ENCODE measurements at places on chromosomes 7 and 10.
A peak's percentile ranks its signal among the peaks of the same experiment; 100 is the strongest.

GRCh38 chr10:103551619-103552602, 58.4 kb downstream of the NEURL1 start:
- no peak for DNase-seq

DNA sequence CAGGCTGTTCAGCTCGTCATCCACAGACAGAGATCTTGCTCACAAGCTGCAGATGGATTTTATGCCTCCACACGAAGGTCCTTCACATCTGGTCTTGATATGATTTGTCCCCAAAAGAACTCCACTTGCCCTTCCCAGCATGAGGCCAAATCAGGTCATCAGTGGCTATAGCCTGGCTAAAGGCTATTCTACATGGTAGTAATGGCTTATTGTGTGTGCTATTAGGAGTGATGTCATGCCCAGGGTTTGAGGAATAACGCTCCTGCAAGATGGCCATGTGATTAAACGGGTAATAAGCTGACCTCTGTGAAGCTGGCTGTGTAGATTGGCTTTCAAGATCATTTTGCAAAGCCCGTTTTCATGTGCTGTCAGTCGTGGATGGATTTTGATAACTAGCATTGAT, 313.8 kb downstream of the FRMD4A start:
- DNase-seq = no peak

- DNase-seq = no peak
These were observed 96.4 kb downstream of the MARCHF5 start for GRCh38 chr10:92387289-92387940.

GRCh38 chr10:5460468-5461202, 38.7 kb downstream of the CALML5 start:
- DNase-seq = no peak

GRCh38 chr10:93554760-93555432, 11.6 kb upstream of the FFAR4 start:
- DNase-seq = peak; percentile 33

- no peak for DNase-seq
These were observed 20.7 kb downstream of the CHST3 start for GRCh38 chr10:71984809-71985388.

DNA sequence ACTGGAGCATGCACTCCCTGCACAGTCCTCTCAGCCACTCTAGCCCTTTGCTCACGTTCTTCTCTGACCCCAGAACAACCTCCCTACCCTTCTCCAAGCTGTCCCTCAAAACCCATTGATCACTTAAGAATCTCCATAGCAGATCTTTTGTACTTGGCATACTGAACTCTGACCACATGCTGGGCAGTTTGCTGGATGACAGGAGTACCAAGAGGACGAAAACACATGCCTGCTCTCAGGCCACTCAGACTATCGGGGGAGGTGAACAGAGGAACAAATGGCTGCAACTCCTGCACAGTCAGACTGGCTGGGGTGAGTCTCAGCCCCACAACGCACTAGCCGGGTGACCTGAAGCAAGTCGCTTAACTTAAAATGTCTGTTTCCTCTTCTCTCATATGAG, 52.7 kb downstream of the KCNMA1 start:
- DNase-seq = no peak

DNA sequence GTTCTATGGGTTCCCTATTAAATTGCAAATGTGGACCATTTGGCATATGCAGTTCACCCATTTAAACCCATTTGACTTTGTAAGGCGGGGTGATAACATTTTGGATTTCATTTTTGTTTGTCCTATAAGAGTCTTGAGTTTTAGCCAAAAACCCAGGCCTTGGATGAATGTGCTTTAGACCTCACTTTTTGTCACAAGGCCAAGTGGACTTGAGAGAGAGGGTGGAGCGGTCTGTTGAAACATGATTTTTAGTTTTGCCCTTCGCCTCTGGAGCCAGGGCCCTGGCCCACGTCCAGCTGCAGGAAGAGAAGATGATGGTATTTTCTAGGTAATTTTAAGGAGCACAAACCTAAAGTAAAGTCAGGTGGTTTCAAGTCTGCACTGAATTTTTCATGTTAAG, 260.1 kb downstream of the SLC25A13 start:
- DNase-seq = no peak

GRCh38 chr10:22657024-22657423, 57.4 kb downstream of the PIP4K2A start:
- DNase-seq = no peak

GRCh38 chr7:47253650-47254080, 328.2 kb downstream of the TNS3 start:
- no peak for DNase-seq

DNA sequence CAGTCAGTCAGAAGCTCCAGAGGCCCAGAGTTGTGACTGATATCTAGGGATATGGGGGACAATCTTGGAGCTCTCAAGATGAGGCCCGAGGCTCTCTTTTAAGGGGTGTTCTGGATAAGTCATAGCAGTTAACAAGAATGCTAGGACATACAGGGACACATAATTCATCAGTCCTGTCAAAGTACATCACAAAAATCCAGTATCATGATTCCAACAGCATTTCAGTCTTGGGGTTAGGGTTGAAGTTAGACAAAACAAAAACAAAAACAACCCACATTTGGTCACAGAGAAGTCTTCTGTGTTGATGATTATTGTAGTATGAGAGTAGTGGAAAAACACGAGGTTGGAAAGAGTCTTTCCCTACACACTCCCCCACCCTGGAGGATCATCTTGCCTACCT, 39.4 kb downstream of the BTRC start:
- DNase-seq = no peak

GRCh38 chr7:42770114-42770513, 141.8 kb downstream of the C7orf25 start:
- no peak for DNase-seq

- DNase-seq = no peak
These were observed 56.7 kb downstream of the DLG5 start for GRCh38 chr10:77869626-77870420.

GRCh38 chr7:42082144-42082543, 154.9 kb downstream of the GLI3 start:
- no peak for DNase-seq

GRCh38 chr10:110007161-110007700, 553 bp upstream of the ADD3 start:
- peak; percentile 52 for DNase-seq

- no peak for DNase-seq
These were observed 33.7 kb downstream of the PARP12 start for GRCh38 chr7:140029072-140029471.

- no peak for DNase-seq
These were observed 365.2 kb downstream of the PLXDC2 start for GRCh38 chr10:20181434-20181833.

DNA sequence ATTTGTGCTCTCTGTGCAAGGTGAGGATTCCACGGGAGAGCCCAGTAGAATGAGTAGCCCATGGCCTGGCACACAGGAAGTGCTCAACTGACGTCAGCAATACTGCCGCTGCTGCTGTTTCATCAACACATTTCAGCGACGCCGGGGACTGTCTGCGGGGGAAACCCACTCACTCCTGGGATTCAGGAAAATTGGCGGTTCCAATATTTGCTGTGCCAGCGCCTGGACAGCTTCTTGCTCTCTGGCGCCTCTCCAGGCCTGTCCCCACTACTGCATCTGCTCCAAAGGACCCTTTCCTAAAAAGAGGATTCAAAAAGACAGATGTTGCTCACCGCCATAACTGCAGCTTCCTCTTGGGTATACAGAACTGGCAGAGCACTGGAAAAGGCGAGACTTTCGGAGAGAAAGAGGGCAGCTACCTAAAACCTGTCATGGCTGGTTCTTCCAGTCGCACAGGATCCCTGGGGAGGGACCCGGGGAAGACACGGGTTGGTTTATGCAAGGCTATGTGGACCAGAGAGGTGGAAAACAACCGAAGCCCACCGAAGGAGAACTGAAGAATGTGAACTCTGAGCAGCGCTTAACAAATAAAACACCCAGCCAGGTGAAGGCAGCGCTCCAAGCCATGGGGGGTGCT, 39.7 kb upstream of the ENO4 start:
- no peak for DNase-seq

- DNase-seq = no peak
These were observed 122.2 kb downstream of the TWIST1 start for GRCh38 chr7:18995270-18995671.

- DNase-seq = no peak
These were observed 15.5 kb upstream of the CPXM2 start for GRCh38 chr10:123906884-123907652.

GRCh38 chr10:77959384-77959783, 32.8 kb upstream of the DLG5 start:
- DNase-seq = no peak

DNA sequence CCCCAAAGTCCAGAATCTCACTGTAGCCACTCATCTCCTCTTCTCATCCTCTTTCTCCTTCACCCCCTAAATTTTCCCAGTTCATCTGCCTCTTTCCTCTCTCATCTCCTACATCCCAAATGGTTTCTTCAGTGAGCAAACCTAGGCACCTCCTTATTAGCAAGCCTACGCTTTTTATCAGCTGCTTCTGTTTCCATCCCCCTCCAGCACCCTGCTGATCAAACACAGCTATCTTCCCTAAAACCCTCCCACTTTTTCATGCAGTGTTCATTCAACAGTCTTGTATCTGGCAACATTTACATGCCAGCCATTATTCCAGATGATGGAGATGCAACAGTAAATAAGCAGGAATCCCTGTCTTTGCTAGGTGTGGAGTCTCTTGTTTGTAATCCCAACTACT, 3.3 kb upstream of the ABRAXAS2 start:
- DNase-seq = no peak

DNA sequence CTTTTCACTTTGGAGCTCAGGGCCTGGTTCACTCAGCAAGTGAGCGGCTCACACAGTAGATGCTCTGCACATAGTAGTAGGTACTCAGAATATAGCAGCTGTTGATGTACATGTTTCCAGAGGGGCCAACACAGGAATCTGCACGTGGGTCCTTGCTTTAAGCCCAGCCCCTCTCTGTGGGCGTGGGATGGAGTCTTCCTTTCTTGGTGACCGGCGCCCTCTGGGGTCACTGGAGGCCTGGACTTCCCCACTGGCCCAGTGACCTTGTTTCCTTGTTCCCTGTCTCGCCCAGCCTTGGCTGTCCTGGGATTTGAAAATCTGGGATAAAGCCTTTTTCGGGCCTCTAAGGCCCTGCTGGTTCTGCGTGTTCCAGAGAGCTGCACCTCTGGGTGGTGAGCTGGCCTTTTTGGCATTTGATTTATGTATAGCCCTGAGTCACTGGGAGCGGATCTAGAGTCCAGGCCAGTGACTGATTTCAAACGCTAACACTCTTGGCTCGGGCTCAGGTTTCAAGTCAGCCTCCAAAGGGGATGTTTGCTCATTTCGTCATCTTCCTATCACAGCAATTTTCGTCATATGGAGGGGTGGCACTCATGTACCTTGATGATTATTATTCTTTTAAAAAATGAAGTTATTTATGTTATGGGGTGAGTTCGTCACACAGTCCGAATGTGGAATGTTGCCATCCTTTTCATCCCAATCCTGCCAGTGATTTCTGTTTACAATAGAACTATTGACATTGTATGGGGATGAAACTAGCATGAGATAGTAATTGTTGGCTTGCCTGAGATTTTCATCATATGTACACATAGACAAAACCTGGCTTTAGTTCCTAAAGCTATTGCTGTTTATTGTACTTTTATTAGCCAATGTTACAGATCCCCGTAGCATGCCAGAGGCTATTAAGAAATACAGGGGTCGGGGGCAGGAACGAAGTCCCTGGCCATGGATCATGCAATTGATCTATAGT, 65.5 kb downstream of the CUX1 start:
- DNase-seq = no peak

GRCh38 chr7:157487046-157487770, 150.4 kb downstream of the DNAJB6 start:
- no peak for DNase-seq

- DNase-seq = no peak
These were observed 21.0 kb downstream of the PWWP2B start for GRCh38 chr10:132417957-132418441.

- DNase-seq = no peak
These were observed 306.8 kb downstream of the CNTNAP2 start for GRCh38 chr7:146423446-146423845.

DNA sequence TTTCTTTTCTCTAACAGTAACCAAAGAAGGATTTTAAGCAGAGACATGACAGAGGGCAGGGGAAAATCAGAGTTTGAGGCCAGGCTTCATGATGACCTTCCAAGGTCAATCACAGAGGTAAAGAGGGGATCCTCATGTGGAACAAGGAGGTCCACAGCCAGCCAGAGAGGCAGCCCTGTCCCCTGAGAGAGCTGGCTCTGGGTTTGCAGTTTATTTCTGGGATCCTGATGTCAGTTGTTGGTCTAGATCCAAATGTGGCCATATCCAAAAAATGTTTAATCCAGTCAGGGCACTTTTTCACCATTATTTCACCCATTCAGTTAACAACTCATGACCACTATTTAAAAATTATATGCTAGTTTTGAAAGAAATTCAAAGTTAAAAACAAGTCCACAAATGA, 45.6 kb downstream of the GPR141 start:
- DNase-seq = no peak

DNA sequence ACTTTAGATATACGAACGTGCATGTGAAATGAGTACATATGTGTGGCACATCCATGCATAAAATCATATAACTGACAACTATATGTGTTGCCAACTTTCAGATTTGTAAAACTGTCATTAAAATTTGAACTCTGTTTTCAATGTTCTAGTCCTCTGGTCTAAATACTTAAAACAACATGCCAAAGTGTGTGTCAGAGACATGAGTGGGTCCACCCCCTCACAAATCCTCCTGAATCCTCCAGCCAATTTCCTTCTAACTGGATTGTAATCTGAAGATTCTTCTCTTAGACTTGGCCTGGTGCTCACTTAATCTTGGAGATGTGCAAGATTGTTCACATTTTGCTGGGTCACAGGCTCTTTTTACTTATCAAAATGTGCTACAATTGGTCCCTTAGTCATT, 184.1 kb downstream of the RELN start:
- DNase-seq = no peak

DNA sequence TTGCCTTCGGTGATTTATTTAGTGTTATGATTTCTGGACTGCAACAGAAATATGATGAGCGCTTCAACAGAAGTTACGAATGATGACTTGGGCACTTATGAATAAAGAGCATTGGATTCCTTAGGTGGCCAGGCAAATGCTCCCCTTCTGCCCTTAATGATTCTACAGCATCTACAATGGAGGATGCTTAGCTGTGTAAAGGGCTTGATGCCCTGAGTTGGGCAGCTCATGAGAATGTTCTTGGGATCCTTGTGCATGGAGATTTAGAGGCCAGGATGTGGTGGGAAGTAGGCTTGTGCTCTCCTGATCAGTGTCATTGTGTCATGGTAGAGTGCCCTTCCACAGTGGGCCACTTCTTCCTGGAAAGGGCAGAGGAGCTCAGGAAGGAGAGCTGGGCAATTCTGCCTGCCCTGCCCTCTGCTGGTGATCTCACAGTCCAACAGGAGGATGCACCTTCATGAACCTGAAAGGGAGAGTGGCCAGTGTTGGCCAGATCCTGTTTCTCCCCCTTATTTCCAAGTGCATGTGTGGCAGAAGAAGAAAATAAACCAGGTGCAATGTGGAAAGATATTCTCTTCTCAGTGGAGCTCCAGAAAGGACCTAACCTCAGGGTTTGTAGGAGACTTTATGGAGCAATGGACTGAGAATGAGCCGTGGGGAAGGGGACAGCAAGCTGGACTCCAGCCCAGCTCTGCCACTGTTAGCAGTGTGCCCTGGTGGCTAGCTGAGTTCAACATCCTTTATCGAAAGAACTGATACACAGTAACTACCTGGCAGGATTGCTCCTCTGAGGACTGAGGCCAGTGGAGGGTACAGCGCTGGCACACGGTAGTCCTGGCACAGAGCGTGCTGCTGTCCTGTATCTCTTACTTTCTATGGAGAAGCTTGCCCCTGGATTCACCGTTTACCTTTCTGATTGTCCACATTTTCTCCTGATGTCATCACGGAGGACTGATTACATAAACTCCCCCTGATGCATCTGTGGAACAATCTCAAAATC, 182.9 kb downstream of the BMPER start:
- DNase-seq = no peak

- no peak for DNase-seq
These were observed 151.8 kb downstream of the ITGA8 start for GRCh38 chr10:15567952-15568351.
